Retinal pigment epithelial cell (primary cell): ENCODE measurements at places on chromosomes 13 and 19.

- no peak for DNase-seq
These were observed 67.7 kb upstream of the SERP2 start for GRCh38 chr13:44305917-44306370.

DNA sequence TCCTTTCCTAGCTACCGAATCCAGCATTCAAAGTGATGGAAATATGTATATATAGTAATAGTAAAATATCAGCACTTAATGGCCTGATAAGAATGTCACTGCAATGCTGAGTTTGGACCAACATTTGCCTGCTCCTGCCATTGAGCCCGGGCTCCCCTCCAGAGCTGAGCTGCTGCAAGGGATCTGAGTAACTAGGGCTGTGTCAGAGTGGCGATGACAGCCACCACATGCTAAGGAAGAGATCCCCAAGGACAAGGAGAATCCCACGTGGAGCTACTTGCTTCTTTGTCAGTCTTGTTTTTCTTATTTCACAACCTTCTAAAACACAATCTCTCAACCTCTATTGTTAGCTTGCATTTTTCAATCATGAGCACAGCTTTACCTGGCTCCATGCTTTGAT, 19.5 kb upstream of the ALOX5AP start:
- DNase-seq, result no peak

DNA sequence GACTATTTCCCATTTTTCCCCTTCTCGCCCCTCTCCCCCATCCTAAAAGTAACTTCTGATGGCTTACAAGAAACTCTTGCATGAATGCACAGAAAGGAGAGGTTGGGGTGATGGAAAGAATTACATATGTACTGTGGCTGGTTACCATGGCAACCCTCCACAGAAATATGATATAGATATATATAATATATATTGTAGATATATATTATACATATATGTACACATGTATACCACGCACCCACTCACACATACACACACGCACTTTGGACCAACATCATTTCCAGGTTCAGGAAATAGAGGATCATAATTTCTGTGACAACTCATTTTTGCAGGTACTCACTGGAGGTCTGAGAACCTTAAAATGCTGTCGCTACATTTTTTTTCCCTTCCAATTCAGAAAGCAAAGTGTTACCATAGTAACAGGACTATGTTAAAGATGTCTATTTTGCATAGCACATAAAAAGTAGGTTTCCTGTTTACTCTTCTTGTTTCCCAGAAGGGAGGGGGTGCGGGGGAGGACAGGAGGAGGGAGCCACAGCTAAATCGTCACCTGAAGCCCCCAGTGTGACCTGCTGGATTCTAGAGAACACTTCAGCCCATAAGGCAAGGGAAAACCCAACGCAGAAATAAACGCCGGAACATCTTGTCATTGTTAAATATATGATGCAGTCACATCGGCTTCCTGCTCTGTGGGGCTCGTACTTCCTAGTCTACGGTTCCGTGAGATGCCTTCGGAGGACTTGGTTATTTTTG, 44.7 kb downstream of the EFNB2 start:
- no peak for DNase-seq

DNA sequence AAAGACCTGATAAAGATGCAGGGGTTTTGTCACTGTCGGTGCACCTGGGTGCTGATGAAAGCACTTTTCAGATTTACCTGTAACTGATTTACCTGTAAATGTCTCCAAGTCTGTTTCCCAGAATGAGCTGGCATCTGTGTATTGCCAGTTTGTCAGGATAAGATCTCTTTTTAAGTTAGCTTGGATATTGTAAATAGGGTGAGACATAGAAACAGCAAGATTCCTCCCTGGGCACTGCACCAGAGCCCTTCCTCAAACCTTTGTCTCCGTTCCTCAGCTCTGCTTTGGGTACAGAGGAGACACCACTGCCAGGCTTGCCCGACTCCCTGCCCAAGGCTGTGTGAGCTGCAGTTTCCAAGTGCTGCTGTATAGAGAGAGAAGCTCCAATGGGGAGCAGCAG, 158.6 kb downstream of the TNFRSF19 start:
- DNase-seq, result no peak

GRCh38 chr19:2719232-2719735, 1.9 kb downstream of the DIRAS1 start:
- DNase-seq, result no peak

- no peak for DNase-seq
These were observed 135.2 kb downstream of the SUCLA2 start for GRCh38 chr13:47865883-47866282.

DNA sequence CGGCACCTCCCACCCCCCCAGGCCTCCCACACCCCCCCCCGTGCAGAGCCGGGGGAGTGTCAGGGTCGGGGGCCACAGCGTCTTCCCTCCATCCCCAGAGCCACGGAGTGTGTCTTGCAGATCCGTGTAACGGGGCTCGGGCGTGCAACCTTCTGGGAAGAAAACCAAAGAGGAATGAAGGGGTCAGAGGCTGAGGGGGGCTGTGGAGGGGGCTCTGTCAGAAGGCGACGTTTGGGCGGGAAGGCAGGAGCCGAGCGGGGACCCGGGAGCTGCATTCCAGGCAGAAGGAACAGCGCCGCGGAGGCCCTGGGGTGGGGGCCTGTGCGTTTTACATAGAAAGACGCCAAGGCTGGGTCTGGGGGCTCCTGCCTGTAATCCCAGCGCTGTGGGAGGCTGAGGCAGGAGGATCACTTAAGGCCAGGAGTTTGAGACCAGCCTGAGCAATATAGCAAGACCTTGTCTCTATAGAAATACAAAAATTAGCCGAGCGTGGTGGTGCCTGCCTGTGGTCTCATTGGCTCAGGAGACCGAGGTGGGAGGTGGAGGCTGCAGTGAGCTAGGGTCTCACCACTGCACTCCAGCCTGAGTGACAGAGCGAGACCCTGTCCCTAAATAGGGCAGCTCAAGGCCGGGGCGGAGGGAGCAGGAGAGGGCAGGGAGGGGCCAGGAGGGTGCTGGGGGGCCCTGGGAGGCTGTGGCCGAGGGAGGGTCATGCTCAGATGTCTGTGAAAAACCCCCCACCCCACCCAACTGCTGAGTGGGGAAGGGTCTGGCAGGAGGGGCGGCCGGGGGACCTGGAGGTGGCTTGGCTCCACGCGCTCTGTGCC, 27.8 kb downstream of the ARID3A start:
- no peak for DNase-seq

DNA sequence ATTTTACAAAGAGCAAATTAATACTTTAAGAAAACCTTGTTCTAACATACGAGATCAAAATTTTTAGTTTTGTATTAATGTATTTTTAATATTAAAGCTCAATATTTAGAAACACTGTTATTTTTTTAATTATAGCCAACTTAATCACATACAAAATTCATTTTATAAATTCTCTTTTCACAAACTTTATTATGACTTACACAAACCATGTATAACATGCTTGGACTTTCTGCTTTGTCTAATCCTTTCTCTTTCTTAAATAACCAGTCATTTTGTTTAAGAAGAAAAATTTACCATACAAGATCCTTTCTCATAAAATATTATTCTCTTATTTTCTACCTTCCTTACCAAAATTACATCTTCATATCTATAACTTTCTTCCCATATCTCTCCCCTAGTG, 62.2 kb downstream of the CYSLTR2 start:
- no peak for DNase-seq

GRCh38 chr19:7699417-7700401, 2.2 kb downstream of the FCER2 start:
- DNase-seq, result no peak

GRCh38 chr13:50133358-50133953, 118.2 kb downstream of the KCNRG start:
- DNase-seq, result no peak

GRCh38 chr19:15469513-15470297, 5.4 kb upstream of the RASAL3 start:
- no peak for DNase-seq

GRCh38 chr13:42959615-42960014, 32.4 kb downstream of the EPSTI1 start:
- no peak for DNase-seq

GRCh38 chr19:8831373-8831772, 731 bp downstream of the ZNF558 start:
- DNase-seq, result no peak

DNA sequence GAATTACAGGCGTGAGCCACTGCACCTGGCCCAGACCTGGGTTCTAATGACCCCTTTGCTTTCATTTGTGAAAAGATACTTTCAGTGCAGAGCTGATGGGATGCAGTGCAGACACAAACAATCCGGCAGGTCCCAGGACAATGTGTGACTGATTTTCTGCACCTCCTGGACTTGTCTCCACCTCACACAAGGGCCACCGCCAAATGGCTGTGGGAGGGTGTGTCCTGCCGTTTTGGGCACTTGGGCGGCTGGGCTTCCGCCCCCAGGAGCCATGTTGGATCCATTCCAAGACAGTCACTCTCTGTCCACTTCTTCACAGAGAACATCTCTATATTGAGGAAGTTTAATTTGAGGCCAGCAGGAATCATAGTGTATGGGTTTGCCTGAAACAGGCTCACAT, 112.3 kb upstream of the ZNF507 start:
- no peak for DNase-seq

DNA sequence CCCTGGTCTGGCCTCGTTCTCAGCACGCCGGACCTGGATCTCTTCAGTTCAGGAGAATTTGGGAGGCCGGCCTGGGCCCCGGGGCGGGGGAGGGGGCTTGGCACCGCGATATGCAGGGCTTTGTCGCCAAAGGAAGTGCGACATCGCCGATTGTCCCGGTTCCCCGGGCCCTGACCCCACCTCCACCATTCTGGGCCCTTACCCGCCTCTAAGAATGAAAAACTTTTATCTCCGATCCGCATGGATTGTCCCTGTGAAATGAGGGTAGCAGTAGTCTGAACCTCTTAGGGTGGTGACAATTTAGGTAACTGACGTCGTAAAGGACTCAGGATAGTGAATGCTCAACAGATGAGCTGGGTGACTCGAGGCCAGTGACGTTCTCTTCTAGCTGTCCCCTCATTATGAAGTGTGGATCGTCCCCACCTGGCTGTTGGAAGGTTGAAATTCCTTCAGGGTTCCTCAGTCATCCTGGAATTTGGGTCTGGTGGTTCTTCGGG, 650 bp downstream of the DDA1 start:
- no peak for DNase-seq

DNA sequence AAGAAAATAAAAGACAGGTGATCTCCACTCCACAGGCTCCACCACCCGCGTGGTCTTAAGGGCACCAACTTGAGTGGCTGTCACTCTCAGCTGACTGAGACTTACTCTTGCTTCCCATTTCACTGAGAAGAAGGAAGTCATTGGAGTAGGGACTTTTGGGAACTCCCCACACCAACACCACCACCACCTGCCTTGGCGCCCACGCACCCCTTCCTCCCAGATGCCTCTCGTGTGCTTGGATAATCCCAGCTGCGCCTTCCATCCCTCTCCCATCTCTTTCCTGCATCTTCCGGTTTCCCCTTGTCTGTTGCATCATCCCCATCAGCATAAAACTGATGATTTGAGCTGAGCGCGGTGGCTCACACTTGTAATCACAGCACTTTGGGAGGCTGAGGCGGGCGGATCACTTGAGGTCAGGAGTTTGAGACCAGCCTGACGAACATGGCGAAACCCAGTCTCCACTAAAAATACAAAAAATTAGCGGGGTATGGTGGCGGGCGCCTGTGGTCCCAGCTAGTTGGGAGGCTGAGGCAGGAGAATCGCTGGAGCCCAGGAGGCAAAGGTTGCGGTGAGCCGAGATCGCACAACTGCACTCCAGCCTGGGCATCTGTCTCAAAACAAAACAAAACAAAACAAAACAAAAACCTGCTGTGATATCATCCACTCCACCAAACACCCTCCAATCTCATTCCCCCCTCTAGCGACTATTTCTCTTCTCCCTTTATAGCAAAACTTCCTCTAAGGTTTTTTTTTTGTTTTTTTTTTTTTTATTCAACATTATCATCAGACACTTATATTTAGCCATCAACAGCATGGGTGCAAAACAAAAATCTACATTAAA, 25.5 kb downstream of the AP2S1 start:
- no peak for DNase-seq

DNA sequence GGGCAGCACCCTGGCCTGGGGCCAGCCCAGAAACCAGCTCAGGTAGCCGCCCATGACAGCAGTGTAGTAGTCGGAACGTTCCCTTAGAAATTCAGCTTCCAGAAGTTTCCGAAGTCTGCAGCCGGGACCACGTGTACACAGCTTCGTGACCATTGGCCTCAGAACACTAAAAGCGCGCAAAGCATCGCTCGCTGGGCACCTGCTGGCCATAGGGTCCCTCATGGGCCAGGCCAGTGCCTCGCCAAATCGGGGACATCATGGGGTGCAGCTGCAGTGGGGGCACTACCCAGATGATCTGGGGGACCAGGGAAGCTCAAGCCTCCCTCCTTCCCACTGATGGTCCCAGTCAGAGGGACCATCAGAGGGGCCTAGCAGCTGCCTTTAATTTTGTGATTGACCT, 384.5 kb downstream of the MTUS2 start:
- DNase-seq, result no peak

DNA sequence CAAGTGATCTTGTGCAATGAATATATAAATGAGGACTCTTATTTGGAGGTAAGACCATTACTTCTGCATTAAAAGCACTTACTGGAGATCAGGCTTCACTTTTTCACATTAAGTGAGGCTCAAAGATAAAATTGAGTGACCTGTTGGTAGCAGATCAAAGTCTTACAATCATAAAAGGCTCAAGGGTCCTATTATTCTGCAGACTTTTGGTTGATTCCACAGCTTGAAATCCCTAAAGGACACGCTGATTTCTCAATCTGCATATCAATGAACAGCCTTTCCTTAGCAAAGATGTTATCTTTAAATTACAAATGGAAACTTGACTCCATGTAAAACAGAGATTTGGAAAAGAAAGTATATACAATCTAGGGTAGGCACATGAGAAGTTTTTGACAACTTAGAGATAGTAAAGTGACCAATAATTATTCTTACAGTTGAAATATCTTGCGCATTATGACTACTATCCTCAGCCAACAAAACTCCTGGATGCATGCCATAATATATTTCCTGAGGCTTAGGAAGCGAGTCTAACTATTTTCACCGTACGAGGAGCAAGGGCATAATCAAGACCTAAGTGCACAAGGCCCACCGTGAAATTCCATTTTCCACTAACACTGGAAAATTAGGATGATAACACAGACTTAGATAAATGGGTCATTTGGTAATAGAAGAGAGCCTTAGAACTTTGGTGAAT, 640.7 kb downstream of the LIG4 start:
- DNase-seq, result no peak
